Activated CD8-positive, alpha-beta memory T cell treated with anti-CD3 and anti-CD28 coated beads, Interleukin-2, amount 10 ng/mL, durations not matched to agents 7 days and 5 days (primary cell): ENCODE measurements at places on chromosomes 2 and 18. TPM values are rescaled to one million over a fixed set of nuclear protein-coding genes. Genes with fewer than 3 reads are reported as not detected.

GRCh38 chr2:37997629-37998028 lies 72.5 kb downstream of the RMDN2 start:
- DNase-seq, result no peak
- no peaks in the 10 kb centered on the region for H3K36me3 ChIP-seq
- no peak overlapping the region for H3K4me3 ChIP-seq
- H3K27me3 ChIP-seq, result no peaks in the 10 kb centered on the region
- no peak overlapping the region for H3K27ac ChIP-seq

GRCh38 chr2:28617502-28618184 lies 121.8 kb downstream of the PLB1 start:
- no peaks in the 10 kb centered on the region for H3K36me3 ChIP-seq
- DNase-seq, result no peak
- no peak overlapping the region for H3K4me3 ChIP-seq

RALB gene
- total RNA-seq, result 36.7 TPM

ATL2 gene
- total RNA-seq, result 56.7 TPM

GRCh38 chr2:238108423-238109183 lies 8.5 kb downstream of the ESPNL start:
- H3K4me1 ChIP-seq, result peaks cover 13% of the 10 kb centered on the region
- H3K36me3 ChIP-seq, result no peaks in the 10 kb centered on the region
- H3K4me3 ChIP-seq, result no peak overlapping the region

GRCh38 chr2:25614711-25615110 lies 58.7 kb downstream of the DTNB start:
- no peak overlapping the region for H3K4me3 ChIP-seq
- no peak overlapping the region for H3K27ac ChIP-seq
- no peaks in the 10 kb centered on the region for H3K27me3 ChIP-seq
- H3K4me1 ChIP-seq, result no peaks in the 10 kb centered on the region

SOX11 gene
- not detected for total RNA-seq

GRCh38 chr2:19299032-19299431 lies 59.4 kb downstream of the OSR1 start:
- H3K4me3 ChIP-seq, result no peak overlapping the region
- H3K36me3 ChIP-seq, result no peaks in the 10 kb centered on the region
- H3K4me1 ChIP-seq, result no peaks in the 10 kb centered on the region
- no peak overlapping the region for H3K27ac ChIP-seq
- peaks cover 3% of the 10 kb centered on the region for H3K27me3 ChIP-seq
- no peak for DNase-seq

GRCh38 chr2:46381871-46382270 lies 84.7 kb downstream of the EPAS1 start:
- H3K36me3 ChIP-seq, result peaks cover 6% of the 10 kb centered on the region
- H3K27me3 ChIP-seq, result no peaks in the 10 kb centered on the region
- no peak for DNase-seq
- peaks cover under 1% of the 10 kb centered on the region for H3K4me1 ChIP-seq
- no peak overlapping the region for H3K4me3 ChIP-seq
- H3K27ac ChIP-seq, result no peak overlapping the region

UGT1A8 gene
- not detected for total RNA-seq
